ENCODE measurements at places on chromosomes 12 and 14.

DNA sequence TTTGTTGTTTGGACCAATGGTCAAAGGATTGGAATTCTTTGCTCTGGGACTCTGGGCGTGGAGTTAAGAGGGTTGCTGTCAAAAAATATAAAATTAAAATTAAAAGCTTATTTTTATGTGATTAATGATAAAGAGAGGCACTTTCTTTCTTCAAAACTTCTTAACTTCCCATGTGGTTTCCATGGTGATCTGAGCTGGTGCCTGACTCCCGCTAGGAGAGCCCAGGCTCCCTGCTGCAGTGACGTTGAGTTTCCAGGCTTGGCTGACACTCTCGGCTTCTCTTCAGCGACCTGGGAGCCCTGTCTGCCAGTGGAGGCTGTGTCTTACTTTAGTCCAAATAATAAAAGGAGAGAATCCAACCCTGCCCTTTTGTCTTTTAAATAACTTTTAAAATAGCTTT is 84.4 kb downstream of the GALC start:
- no peak for DNase-seq

DNA sequence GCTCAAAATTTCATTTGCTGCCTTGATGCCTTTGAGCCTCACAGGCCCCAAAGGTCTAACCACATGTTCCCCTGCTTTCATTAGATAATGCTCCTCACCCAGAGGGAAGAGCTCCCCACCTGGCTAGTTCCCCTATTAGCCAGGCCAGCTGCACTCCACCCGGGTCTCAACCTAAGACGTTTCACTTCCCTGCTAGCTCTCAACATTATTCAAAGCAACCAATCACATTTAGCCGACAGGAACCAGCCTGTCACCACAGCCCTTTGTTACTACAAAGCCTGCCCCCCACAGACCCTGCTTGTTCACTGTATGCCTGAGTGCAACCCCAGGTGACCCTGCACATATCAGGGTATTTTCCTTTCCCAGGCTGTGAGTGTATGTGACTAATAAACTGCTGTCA is 78.6 kb downstream of the SLC15A5 start:
- DNase-seq, result peak; percentile 39

DNA sequence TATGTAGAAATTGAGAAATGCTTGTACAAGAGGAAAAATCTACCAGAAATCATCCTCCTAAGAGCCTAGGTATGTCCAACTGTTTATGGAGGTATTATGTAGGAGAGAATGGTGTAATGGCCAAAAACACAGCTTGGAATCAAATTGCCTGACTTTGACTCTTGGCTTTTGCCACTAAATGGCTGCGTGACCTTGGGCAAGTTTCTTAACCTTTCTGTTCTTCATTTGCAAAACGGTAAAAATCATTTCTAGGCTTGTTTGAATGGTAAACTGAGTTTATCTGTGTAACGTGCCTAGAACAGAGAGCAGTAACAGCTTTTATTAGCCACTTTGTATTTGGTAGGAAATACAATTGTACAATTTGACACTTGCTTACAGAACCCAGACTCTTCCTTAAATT is 4.9 kb upstream of the GRIP1 start:
- DNase-seq, result no peak

- no peak for DNase-seq
Measured at GRCh38 chr14:28987516-28987915, 220.9 kb downstream of the FOXG1 start.

DNA sequence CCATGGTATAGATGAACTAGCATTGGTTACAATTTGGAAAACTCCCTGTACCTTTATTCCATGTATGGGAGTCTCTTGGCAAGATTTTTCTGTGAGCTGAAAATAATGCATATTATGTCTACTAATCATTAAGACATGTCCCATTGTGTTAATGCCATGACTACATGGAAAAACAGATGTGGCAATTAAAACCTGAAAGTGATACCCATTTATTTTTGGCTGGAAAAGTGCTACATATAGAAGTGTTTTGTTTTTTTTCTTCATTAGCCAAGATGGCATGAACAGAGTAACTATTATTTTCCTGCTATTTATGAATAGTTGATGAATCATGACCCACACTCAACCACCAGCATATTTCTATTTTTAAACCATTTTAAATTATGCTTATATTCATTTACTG is 58.2 kb downstream of the ALG10B start:
- DNase-seq, result no peak

GRCh38 chr14:81275305-81276072 is 54.7 kb upstream of the GTF2A1 start:
- DNase-seq, result no peak

- DNase-seq, result no peak
Measured at GRCh38 chr12:88298014-88298682, 156.0 kb downstream of the TMTC3 start.

DNA sequence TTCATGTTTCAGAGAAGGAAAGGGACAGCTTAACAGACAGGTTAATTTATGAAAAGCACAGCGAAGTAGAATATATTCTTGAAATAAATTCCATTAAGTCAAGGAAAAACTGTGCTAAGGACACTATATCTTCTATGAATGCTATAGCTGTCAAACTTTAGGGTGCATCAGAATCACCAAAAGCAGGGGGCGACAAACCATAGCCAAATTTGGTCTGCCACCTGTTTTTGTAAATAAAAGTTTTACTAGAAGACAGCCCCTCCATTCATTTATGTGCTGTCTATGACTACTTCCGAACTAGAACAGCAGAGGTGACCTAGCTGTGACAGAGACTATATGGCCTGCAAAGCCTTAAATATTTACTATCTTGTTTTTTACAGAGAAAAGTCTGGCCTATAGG is 25.9 kb downstream of the PPP4R3A start:
- no peak for DNase-seq

DNA sequence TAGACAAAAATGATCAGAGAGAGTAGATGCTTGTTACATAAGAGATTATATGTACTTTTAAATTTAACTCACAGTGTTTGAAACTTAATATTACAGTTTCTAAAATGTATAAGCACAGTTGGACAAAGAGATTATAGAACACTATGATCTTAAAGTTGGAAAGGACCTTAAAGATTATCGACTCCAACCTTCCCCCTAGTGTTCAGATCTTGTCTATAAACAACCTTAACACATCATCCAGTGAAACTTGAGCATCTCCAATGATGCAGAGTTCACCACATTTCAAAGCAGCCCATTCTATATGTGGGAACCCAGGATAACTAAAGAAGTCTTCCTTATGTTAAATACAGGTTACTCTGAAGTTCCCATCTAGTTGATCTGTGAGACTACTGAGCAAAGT is 480.8 kb downstream of the RMST start:
- no peak for DNase-seq

DNA sequence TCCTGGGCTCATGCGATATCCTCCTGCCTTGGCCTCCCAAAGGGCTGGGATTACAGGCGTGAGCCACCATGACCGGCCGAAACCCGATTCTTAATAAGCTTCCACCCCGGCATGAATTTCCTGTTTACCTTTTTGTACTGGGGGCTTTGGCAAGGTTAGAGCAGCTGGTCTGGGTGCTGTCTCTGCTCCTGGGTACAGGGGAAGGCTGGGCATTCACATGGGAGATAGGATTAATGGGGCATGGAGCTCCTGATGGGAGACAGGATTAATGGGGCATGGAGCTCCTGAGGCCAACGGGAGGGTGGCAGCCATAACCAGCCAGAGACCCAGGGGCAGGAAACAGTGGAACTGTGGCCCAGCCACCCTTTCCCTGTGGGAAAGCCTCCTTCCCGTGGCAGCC is 69.5 kb upstream of the DICER1 start:
- no peak for DNase-seq

GRCh38 chr12:31740628-31741027 is 11.8 kb upstream of the AMN1 start:
- no peak for DNase-seq

GRCh38 chr12:110739894-110740293 is 2.8 kb downstream of the PPP1CC start:
- no peak for DNase-seq

- peak; percentile 50 for DNase-seq
Measured at GRCh38 chr14:44657696-44658388, 150.8 kb upstream of the FSCB start.

GRCh38 chr12:2613326-2614073 is 181.3 kb upstream of the FKBP4 start:
- DNase-seq, result no peak

- DNase-seq, result no peak
Measured at GRCh38 chr14:66645716-66646115, 137.8 kb downstream of the GPHN start.

GRCh38 chr12:125311050-125311449 is 245.8 kb downstream of the AACS start:
- DNase-seq, result no peak

GRCh38 chr12:109702111-109702841 is 11.3 kb upstream of the FAM222A start:
- DNase-seq, result no peak

- no peak for DNase-seq
Measured at GRCh38 chr14:21735639-21736307, 62.2 kb upstream of the OR4E1 start.

All from NCI-H1436 (cell line).